ENCODE measurements at places on chromosomes 7 and 10. TPM values are rescaled to one million over a fixed set of nuclear protein-coding genes. Genes with fewer than 3 reads are reported as not detected.

GRCh38 chr7:46764100-46764936 lies 817.6 kb downstream of the TNS3 start:
- no peaks in the 10 kb centered on the region for H3K36me3 ChIP-seq
- DNase-seq: peak; percentile 31

DNA sequence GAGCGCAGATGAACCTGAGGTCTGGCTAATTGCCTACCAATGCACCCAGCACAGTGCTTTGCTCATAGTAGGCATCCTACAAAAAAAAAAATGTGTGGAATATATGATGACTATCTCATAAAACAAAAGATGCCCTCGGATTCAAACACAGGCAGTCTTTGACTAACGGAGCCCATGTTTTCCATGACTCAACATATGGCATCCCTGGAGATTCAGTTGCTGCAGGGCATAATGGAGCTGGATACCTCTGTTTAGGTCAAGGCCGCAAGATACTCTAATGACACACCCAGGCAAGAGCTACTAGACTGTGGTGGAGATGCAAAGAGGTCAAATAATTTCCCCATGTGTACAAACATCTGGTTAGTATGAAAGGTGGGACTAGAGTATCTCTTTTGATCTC lies 16.3 kb downstream of the CUBN start:
- no peaks in the 10 kb centered on the region for H3K27me3 ChIP-seq
- H3K4me1 ChIP-seq: no peaks in the 10 kb centered on the region
- DNase-seq: no peak
- H3K4me3 ChIP-seq: no peak overlapping the region
- H3K36me3 ChIP-seq: no peaks in the 10 kb centered on the region
- no peak overlapping the region for H3K27ac ChIP-seq

DNA sequence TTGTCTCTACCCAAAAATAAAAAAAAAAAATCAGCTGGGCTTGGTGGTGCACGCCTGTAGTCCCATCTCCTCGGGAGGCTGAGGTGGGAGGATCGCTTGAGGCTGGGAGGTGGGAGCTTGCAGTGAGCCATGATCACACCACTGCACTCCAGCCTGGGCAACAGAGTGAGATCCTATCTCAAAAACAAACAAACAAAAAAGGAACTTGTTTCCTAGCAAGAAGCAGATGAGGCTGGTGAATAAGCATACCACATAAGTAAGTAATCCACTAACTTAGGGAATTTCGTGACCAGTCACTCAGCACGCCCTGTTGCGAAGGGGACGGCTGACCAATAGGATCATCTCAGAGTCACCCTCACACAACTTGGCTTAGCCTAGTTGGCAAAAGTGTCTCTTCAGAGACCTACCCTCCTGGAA lies 64.6 kb downstream of the CUX1 start:
- no peak overlapping the region for H3K4me3 ChIP-seq
- H3K4me1 ChIP-seq: peaks cover 30% of the 10 kb centered on the region
- H3K27ac ChIP-seq: peak overlapping the region; percentile 80
- H3K27me3 ChIP-seq: no peaks in the 10 kb centered on the region
- H3K36me3 ChIP-seq: no peaks in the 10 kb centered on the region

PDE6C gene
- total RNA-seq: not detected

ARID5B gene
- total RNA-seq: 27.2 TPM

DNA sequence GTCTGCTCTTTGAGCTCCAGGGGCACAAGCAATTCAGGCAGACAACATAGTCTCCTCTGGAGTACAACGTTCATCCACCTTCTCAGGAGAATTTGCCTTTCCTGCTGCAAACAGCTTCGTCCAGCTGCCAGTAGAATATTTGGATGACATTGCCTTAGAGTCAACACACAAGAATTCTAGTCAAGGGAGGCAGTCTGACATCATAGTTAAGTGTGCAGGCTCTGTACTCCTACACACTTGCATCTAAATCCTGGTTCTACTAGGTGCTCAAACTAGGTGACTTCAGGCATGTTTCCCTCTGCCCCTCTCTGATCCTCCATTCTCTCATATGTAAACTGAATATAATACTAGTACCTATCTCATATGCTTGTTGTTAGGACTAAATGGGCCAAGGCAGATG lies 314.8 kb downstream of the HPSE2 start:
- no peak for DNase-seq
- H3K27me3 ChIP-seq: no peaks in the 10 kb centered on the region
- no peak overlapping the region for H3K4me3 ChIP-seq
- no peak overlapping the region for H3K27ac ChIP-seq

GRCh38 chr7:20411372-20411771 lies 80.7 kb downstream of the ITGB8 start:
- no peak for DNase-seq
- no peaks in the 10 kb centered on the region for H3K4me1 ChIP-seq
- H3K27me3 ChIP-seq: no peaks in the 10 kb centered on the region
- H3K27ac ChIP-seq: no peak overlapping the region
- H3K4me3 ChIP-seq: no peak overlapping the region

DNA sequence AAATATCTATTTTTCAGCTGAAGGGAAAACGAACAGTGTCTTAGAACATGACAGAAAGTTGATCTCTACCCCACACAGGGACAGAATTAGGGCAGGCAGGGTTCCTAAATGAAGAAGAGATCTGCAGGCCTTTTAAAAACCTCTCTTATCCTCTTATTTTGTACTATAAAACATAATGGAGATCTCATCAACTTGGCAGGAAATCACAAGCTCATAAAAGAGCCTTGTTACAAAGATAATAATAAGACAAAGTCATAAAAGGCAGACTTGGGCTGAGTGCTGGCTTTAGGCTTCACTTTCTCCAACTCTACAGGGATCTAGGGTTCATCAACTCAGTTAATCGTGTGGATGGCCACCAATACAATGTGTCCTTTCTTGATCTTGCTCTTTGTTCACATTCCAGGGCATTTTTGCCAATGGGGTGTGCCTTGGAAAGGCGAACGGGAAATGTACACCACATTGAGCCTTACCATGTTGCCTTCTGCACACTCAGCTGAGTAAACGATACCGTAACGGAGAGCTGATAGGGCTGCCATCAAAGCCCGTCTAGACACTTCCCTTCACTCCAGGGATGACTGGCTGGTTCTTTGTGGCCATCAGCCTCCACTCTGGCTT lies 7.1 kb upstream of the TEX36 start:
- H3K36me3 ChIP-seq: no peaks in the 10 kb centered on the region
- DNase-seq: no peak
- H3K27me3 ChIP-seq: no peaks in the 10 kb centered on the region

- no peak overlapping the region for H3K4me3 ChIP-seq
- DNase-seq: no peak
- no peaks in the 10 kb centered on the region for H3K27me3 ChIP-seq
- H3K27ac ChIP-seq: no peak overlapping the region
Observed at GRCh38 chr10:65377687-65378086, 1548.1 kb upstream of the LRRTM3 start.

Measured in colonic mucosa (tissue), 4 donors.